ENCODE measurements at places on chromosomes 6 and 20. TPM values are rescaled to one million over a fixed set of nuclear protein-coding genes. Genes with fewer than 3 reads are reported as not detected.

ADGRG6 gene
- 10.0 TPM for polyA plus RNA-seq

GRCh38 chr6:111239461-111239860 lies 152.2 kb downstream of the SLC16A10 start:
- DNase-seq = no peak

GRCh38 chr6:92989656-92990055 lies 429.7 kb downstream of the EPHA7 start:
- DNase-seq = no peak

OR2H1 gene
- not detected for polyA plus RNA-seq

- DNase-seq = no peak
These were observed 103.4 kb downstream of the MAP3K4 start for GRCh38 chr6:161094955-161095354.

SLC16A10 gene
- not detected for polyA plus RNA-seq

GRCh38 chr6:129507846-129508245 lies 202.1 kb downstream of the ARHGAP18 start:
- DNase-seq = no peak

- DNase-seq = no peak
These were observed 78.2 kb downstream of the LAMA4 start for GRCh38 chr6:112176175-112176574.

GRCh38 chr6:13425943-13426931 lies 61.2 kb downstream of the GFOD1 start:
- DNase-seq = peak; percentile 77

GRCh38 chr6:21337263-21337662 lies 256.3 kb upstream of the SOX4 start:
- DNase-seq = no peak

DEFB124 gene
- not detected for polyA plus RNA-seq

- DNase-seq = peak; percentile 10
These were observed 74.8 kb downstream of the GCNT2 start for GRCh38 chr6:10595731-10596664.

ACOT8 gene
- 54.3 TPM for polyA plus RNA-seq

DNA sequence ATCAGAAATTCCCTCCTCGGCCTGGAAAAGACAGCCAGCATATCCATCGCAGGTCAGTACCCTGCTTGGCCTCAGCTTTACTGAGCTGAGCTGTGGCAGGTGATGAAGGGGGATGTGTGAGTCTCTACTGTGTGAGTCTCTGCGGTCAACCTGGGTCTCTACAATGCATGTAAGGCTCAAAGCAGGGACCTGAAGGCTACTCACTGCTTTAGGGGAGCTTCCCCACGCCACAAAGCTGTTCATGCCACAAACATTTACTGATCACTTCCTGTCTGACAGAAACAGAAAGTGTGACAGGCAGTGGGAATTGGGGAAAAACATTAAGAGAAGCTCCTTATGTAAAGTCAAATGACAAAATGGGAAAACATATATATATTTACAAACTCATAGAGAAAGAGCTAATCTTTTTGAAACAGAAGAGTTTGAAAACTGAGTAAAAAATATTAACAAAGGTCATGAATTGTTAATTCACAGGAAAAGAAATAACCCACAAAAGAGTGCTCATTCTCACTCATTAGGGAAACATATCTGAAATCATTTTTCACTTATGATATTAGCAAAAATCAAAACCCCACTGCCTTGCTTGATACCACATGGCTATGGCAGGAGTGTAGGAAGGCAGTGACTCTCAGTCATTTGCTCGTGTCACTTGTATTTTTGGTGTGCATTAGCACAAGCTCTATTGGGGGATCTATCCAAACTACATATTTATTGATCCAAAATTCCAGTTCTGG lies 5.8 kb downstream of the BTN3A3 start:
- no peak for DNase-seq

PRDM13 gene
- not detected for polyA plus RNA-seq
